Hippocampal formation (tissue), 2 donors: ENCODE measurements at places on chromosomes 12 and 14.

- DNase-seq, result peak; percentile 65
Observed at GRCh38 chr12:94262228-94263010, 114.0 kb downstream of the PLXNC1 start.

DNA sequence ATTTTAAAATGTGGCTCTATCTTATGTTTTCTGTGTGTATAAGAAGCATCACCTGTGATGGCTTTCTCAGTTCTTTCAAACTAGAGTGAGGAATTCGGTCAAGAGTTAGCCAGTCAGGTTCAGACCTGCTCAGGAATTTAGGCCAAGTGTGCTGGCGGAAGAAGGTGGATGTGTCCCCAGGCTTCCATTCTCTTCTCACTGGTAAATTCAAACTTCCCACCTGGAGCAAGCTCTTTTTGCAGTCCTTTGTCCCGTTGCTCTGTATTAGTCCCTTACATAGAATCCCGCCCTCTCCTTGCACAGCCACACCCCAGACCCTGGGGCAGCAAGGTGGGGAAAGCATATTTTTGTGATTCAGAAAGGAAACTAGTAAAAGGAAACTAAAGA is 124.7 kb upstream of the PWP1 start:
- no peak for DNase-seq

DNA sequence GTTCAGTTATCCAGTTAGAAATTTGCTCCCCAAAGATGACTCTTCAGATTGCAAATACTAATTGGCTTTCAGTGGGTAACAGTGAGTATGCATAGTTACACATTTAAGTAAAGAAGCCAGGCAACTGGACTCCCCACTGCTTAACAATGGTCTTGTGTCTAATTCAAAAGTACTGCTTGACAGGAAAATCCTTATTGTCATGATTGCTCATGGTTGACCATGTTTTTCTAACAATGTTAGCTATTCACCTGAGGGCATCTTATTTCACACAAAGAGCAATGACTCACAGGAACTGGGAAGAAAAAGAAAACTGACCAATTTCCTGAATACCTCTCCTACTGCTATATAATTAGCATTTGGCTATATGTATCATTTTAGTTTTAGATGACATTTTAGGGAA is 33.7 kb upstream of the ALG10B start:
- no peak for DNase-seq

DNA sequence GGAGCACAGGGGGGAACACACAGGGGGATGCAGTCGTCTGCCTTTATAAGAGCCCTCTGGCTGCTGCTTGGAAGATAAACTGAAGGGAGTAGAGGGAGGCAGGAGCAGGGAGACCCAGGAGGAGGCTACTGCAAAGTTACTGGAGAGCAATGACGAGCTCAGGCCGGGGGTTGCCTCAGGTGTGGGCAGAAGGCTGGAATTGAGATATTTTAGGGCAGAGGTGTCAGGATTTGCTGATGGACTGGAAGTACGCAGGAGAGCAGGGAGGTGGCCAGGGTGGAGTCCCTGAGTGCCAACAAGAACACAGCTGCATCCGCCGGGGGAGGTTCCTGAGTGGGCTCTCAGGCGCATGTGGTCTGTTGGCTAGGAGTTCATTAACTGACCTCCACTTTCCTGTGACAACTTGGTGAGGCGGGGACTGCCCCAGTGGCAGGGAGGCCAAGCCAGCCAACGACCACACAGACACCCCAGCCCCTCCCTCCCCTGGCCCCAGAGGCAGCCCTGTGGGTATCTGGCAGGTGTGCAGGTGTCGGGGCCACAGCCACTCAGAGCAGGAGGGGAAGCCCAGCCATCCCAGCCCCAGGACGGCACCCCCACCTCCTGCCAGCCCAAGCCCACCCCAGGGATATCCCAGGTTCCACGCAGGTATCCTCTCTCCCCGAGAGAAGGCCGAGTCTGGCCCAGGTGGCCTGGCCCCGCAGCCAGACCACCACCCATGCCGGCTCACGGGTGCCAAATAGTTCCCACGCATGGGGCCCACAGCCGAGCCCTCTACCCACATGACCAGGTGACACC is 85.4 kb downstream of the NCOR2 start:
- DNase-seq, result no peak

- no peak for DNase-seq
Observed at GRCh38 chr12:118925826-118926225, 55.5 kb upstream of the SRRM4 start.

GRCh38 chr12:120965534-120966091 is 12.7 kb upstream of the HNF1A start:
- DNase-seq, result no peak

GRCh38 chr14:59389936-59390335 is 75.2 kb downstream of the GPR135 start:
- DNase-seq, result no peak

- DNase-seq, result no peak
Observed at GRCh38 chr12:97714107-97714563, 251.5 kb downstream of the RMST start.

- DNase-seq, result no peak
Observed at GRCh38 chr12:128449146-128449894, 182.3 kb downstream of the TMEM132C start.

GRCh38 chr12:22339691-22340090 is 5.2 kb upstream of the ST8SIA1 start:
- DNase-seq, result no peak

DNA sequence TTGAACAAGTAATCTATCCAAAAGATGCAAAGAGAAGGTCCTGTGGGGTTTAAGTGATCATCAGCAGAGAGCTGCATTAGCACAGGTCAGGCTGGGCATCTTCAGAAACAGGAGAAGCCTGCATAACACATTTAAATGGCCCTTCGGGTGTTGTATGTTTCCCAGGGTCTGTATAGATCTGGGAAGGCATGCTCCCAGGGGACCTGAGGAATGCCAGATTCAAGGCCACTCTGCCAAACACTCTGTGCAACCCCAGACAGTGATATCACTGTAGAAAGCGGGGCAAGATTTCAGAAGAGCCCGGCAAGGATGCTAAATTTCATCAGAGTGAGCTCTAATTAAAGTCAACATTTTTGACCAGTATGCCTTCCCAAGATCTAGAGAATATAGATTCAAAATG is 92.9 kb downstream of the ARMH4 start:
- DNase-seq, result no peak

GRCh38 chr12:54749191-54749818 is 101.1 kb upstream of the DCD start:
- peak; percentile 36 for DNase-seq

GRCh38 chr12:9779209-9779608 is 18.5 kb upstream of the CD69 start:
- no peak for DNase-seq

DNA sequence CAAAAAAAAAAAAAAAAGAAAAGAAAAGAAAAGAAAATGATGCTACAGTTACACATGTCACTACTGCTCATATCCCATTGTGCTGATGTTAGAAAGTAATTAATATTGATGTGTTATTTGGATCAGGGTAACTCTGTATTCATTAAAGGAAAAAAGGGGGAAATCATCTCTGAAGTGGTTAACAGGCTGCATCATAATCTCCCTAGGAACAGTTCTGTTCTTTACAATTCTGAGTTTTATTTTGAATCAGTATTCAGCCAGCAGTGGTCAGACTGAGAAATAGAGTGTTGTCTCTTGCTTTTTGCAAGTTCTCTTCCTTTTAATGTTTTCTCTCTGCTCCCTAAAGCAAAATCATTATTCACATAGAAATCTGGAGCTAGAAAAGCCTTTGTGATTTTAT is 128.6 kb upstream of the CRY1 start:
- DNase-seq, result no peak

- DNase-seq, result no peak
Observed at GRCh38 chr14:35257809-35258208, 34.4 kb upstream of the PSMA6 start.

- no peak for DNase-seq
Observed at GRCh38 chr12:124501827-124502226, 65.6 kb downstream of the NCOR2 start.

- DNase-seq, result no peak
Observed at GRCh38 chr14:71105177-71105576, 197.9 kb downstream of the PCNX1 start.

DNA sequence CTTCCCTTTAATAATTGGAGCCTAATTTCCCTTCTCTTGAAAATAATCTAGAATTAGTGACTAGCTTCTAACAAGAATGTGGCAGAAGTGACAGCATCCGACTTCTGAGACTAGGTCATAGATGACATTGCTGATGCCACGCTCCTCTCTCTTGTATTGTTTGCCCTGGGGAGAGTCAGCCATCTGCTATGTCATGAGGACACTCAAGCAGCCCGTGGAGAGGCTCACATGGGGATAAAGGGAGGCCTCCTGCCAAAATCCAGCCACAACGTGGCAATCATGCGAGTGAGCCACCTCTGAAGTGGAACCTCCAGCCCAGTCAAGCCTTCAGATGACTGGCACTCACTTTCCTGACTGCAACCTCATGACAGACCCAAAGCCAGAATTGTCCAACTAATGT is 54.2 kb upstream of the LRRK2 start:
- DNase-seq, result no peak

GRCh38 chr14:103209054-103209453 is 85.8 kb downstream of the TNFAIP2 start:
- DNase-seq, result no peak

DNA sequence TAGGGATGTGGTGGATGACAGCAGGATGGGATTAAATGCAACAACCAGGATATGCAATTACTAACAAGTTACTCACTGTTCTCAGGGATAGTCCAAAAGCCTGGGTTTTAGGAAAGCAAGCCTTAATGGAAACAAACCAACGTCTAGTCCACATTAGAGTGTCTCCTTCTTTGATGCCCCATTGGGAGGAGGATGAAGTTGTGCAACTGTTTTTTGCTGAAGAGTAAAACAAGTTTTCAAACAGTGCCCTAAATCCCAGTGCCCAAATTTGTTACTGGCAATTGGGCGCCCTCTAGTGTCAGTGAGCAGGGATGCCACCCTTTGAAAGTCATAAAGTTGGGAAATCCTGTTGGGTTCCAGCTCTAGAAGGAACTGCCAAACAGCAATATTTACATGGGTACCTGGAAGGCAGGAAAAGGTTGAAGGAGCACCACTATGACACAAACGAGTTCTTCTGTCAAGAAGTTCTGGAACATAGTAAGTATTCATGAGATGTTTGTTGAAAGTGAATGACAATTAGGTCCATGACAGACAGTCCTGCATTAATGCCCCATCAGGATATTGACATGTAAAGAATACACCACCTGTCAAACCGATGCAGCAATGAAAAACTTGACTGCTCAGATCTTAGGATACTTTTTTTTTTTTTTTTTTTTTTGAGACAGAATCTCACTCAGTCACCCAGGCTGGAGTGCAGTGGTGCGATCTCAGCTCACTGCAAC is 11.1 kb upstream of the DPF3 start:
- DNase-seq, result peak; percentile 38

DNA sequence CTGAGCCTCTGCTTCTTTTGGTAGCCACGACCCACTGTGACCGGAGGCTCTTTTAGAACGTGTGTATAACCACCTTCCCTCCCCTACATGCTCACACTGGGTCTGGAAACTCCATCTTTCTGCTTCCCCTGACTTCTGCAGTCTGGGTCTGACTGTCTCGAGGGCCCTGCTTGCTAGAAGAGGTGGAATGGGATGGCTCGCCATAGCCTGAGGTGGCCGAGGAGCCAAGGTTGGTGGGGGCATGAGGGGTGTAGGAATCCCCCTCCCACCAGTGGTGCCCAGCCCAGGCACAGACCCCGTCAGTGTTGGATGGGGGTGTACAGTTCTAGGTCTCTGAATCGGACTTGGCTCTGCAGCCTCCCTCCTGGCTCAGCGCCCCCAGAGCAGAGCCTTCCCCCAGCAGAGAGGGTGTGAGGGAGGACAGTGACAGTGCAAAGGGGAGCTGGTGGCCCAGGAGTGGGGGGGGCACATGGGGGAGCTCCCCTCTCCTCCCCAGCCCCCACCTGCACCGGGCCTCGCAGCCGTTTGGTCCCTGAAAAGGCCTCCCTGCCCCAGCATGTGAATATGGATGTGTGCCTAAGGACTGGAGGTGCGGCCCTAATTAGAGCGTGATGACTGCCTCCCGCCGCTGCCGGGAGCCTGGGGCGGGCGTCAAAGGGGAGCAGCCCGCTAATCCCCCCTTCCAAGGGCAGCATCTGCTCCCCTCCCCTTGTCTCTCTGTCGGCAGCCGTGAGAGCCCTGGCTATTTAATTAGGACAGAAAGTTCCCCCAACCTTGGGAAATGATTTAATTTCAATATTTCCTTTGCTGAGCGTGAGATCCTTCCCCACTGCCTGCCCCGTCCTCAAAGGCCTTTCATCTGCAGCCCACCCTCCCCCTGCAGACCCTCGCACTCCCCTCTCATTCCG is 196.2 kb upstream of the C14orf180 start:
- no peak for DNase-seq

DNA sequence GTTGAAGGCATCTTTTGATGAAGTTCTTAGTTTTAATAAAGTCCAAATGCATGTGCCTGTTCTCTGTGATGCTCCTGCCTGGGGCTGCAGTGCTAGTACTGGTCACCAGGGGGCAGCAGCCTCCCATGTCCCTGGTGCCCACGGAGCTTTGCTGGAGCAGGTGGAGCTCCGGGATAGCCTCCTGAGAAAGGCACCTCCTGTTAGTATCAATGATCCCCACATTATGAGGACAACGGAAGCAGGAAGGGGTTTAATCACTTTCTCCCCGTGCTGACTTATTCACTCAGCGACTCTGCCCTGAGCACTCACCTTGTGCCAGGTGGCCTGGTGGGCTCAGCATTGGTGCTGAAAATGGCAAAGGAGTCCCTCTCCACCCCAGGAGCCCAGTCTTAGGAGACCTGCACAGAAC is 123.0 kb upstream of the PZP start:
- DNase-seq, result peak; percentile 54

GRCh38 chr14:104398656-104399055 is 180.9 kb upstream of the C14orf180 start:
- no peak for DNase-seq

- no peak for DNase-seq
Observed at GRCh38 chr12:92139634-92140150, 6.0 kb downstream of the BTG1 start.

DNA sequence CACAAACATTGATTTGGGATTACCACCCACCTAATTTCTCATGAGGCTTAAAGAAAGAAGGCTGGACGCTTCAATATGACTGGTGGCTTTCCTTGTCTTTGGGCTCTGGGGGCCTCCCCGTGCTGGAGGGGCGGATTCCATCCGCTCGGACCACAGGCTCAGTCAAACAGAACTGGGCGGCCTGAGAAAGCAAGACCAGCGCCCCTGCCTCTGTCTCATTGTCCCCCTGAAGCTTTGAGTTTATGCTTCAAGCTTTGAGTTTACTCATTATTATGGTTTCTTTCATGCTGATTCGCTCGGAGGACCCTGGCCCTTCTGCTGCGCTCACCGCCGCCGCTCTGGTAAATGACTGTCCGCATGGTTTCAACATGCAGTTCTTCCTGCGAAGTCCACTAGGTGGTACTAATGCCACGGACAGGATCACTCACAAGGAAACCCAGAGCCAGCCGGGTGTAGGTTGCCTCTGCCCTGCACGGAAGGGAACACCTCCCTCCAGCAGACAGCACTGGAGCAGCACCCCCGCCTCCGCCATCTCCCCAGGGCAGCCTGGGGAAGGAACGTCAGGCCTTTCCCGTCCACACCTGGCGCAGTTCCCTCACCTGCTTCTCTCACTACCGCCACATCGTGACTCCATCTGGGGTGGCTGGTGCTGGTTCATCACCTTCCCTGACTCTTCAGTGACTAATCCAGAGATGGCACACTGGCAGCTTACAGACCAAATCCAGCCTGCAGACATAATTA is 13.2 kb upstream of the TIGAR start:
- peak; percentile 35 for DNase-seq
